ENCODE measurements at places on chromosomes 3 and 15. TPM values are rescaled to one million over a fixed set of nuclear protein-coding genes. Genes with fewer than 3 reads are reported as not detected.

The UROC1 gene
- not detected for total RNA-seq

The TMCC1 gene
- 23.8 TPM for total RNA-seq

The SSUH2 gene
- total RNA-seq: not detected

The PEX5L gene
- total RNA-seq: 0.05 TPM

The SLC22A13 gene
- total RNA-seq: not detected

The GOLGA8R gene
- 1.5 TPM for total RNA-seq

The IL12A gene
- total RNA-seq: 4.6 TPM

The CFAP100 gene
- total RNA-seq: not detected

The ALS2CL gene
- 7.8 TPM for total RNA-seq

The RBP2 gene
- total RNA-seq: not detected

The CASR gene
- total RNA-seq: not detected

The AADAC gene
- total RNA-seq: 1.6 TPM

The COL7A1 gene
- 25.0 TPM for total RNA-seq

The MKRN2OS gene
- not detected for total RNA-seq

The COL6A5 gene
- total RNA-seq: 0.05 TPM

The PTPRG gene
- 30.5 TPM for total RNA-seq

The MLH1 gene
- total RNA-seq: 25.1 TPM

The ARIH2 gene
- 55.5 TPM for total RNA-seq

The RARB gene
- 17.6 TPM for total RNA-seq

The REC114 gene
- total RNA-seq: not detected

The C3orf22 gene
- total RNA-seq: not detected

The CHRFAM7A gene
- total RNA-seq: 1.1 TPM

The ERICH6 gene
- not detected for total RNA-seq

The AGBL1 gene
- total RNA-seq: not detected

The ROPN1 gene
- total RNA-seq: not detected

The BCL2A1 gene
- total RNA-seq: not detected

The PIF1 gene
- total RNA-seq: 7.5 TPM

The MST1 gene
- total RNA-seq: 6.7 TPM

The FSIP1 gene
- total RNA-seq: 0.73 TPM

The BTLA gene
- not detected for total RNA-seq

The DNAH12 gene
- 0.12 TPM for total RNA-seq

The FBN1 gene
- total RNA-seq: 171 TPM

The FAM174B gene
- 51.1 TPM for total RNA-seq

The APBA2 gene
- total RNA-seq: 53.5 TPM

The TRIM42 gene
- total RNA-seq: not detected

The ATP13A4 gene
- total RNA-seq: 0.34 TPM

The EAF2 gene
- 1.4 TPM for total RNA-seq

The ZNF385D gene
- 2.2 TPM for total RNA-seq

The CPLX3 gene
- not detected for total RNA-seq

The CACNA2D3 gene
- not detected for total RNA-seq

The PRR20G gene
- not detected for total RNA-seq

The LRRC28 gene
- total RNA-seq: 27.1 TPM

The THRB gene
- total RNA-seq: 0.06 TPM

The SPINK8 gene
- not detected for total RNA-seq

The SYNM gene
- 8.3 TPM for total RNA-seq

The MLF1 gene
- 11.8 TPM for total RNA-seq

The ZNF710 gene
- 16.5 TPM for total RNA-seq

The SH2D7 gene
- total RNA-seq: not detected

The CLDN16 gene
- 2.5 TPM for total RNA-seq
